ENCODE measurements at places on chromosomes 6 and 20. TPM values are rescaled to one million over a fixed set of nuclear protein-coding genes. Genes with fewer than 3 reads are reported as not detected.

- no peak for DNase-seq
Observed at GRCh38 chr6:137702791-137703424, 164.2 kb upstream of the TNFAIP3 start.

DNA sequence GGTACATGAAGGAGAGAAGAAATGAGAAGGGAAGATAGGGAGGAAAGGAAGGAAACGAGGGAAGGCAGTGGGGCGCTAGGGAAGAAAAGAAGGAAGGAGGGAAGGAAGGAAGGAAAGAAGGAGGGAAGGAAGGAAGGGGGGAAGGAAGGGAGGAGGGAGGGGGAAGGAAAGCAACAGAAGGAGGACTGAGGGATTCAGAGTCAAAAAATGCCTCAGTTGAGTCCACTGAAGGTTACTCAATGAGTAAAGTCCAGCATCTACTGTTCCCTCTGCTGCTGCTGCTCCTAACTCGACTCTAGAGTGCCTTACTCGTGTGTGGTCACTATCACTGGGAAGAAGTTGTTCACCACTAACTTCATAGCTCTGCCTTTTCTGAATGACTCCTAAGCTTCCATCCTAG lies 33.8 kb downstream of the PHACTR1 start:
- no peak for DNase-seq

GRCh38 chr6:101783287-101783686 lies 389.8 kb downstream of the GRIK2 start:
- no peak for DNase-seq

GRCh38 chr6:147202516-147203310 lies 1.5 kb upstream of the STXBP5 start:
- peak; percentile 98 for DNase-seq

DNA sequence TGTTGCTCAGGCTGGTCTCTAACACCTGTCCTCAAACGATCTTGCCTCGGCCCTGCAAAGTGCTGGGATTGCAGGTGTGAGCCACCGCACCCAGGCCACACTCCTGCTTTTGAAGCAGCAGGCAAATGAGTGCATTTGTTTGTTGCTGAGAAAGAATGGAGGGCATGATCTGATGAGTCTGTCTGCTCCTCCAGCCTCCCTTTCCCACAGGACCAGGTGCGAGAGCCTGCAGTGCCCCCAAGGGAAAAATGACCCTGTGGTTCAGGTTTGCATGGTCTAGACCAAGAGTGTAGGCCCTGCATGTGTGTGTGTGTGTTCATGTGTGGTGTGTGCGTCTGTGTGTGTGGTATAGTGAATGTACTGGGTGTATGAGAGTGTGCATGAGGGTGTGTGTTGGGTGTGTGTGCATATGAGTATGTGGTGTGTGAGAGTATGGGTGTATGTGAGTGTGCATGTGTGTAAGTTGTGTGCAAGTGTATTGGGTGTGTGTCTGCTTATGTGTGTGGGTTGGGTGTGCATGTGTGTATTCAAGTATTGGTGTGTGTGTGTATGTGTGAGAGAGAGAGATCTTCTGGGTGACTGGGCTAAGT lies 22.8 kb upstream of the FOXC1 start:
- no peak for DNase-seq

GRCh38 chr20:39825950-39826349 lies 863.1 kb downstream of the MAFB start:
- no peak for DNase-seq

Gene SLC17A9
- total RNA-seq = 2.3 TPM

DNA sequence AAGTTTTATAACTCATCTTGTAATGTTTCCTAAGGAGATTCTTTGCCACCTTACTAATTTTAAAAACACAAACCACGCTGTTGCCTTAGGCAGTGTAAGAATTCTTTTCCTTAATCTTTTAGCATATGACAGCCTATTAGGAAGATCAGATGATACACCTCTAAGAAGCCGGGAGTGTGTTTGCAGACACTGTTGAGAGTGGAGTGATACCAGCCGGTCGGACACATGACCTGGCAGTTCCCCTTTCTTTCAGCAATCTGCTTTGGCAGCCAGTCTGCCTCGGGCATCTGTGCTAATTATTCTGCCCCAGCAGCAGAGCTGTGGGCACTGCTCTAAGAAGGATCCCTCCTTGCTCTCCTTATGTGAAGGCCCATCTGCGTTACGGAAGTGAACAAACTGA lies 50.9 kb downstream of the PLCB4 start:
- peak; percentile 72 for DNase-seq

Gene OOEP
- not detected for total RNA-seq

DNA sequence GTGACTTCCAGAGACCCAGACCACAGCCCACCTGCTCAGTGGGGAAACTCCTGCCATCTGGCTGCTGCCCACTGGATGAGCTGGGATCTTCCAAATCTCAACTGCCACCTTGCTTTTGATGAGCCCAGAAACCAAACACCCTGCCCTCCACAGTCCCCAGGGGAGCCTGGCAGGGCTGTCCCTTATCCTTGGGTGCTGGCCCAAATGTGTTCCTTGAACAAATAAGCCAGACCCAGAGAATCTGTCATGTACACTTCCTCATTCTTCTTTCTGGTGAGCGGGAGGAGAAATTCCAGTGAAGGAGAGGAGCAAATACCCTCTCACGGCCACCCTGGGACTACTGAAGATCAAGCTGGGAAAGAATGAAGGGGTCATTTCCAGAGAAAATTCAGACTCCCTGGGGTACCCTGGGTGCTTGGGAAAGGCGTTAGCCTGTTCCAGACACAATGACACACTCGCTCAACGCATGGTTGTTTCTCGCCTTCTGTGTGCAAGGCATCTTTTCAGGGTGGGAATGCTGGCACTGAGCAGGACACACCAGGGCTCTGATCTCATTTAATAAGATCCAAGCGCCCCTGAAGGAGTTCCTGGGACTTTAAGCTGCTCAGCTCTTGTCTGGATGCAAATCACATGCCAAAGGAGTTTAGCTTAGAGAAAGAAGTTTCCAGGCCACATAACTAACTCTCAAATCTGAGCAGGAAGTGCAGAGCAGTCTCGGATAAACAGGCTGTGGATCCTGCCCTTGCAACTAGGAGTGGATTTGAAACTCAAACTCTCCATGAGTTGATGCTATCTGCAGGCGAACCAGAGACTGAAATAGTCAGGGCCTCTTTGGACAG lies 38.5 kb downstream of the PXDC1 start:
- no peak for DNase-seq

Gene RAD21L1
- total RNA-seq = not detected

GRCh38 chr6:26249707-26249956 lies 115.4 kb upstream of the BTN3A2 start:
- DNase-seq = peak; percentile 87

DNA sequence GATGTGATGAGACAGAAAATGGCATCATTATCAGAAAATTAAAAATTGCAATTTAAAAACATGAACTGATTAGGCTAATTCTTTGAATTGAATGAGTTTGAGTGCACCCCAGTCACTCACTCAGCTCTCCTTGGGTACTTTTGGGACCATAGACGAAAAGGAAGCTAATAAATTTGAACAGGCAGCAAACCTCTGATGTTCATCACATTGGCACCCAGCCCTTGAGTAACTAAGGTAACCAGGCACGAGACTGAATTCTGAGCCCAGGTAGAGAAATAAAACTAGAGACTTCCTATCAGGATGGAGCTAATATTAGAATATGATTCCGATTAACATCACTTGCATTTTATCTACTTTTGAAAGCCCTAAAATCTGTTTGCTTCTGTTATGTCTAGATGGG lies 80.9 kb upstream of the ISM1 start:
- no peak for DNase-seq

DNA sequence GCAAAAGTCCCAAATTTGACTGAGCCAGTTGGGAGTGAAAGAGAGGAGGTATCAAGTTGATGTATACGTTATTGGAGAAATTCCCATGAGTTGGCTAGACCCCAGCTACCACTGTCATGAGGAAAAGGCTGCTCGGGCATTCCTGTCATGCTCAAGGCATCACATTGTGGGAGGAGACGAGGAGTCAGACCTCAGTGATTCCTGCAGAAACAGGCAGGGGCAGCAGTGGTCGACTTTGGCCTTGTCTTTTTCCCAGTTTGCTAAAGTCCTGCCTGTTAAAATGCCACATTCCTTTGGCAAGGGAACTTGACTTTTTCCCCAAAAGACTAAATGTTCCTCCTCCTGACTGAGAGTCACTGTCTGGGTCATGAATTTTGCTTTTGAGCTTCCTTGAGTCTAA lies 295.5 kb upstream of the HS3ST5 start:
- no peak for DNase-seq

DNA sequence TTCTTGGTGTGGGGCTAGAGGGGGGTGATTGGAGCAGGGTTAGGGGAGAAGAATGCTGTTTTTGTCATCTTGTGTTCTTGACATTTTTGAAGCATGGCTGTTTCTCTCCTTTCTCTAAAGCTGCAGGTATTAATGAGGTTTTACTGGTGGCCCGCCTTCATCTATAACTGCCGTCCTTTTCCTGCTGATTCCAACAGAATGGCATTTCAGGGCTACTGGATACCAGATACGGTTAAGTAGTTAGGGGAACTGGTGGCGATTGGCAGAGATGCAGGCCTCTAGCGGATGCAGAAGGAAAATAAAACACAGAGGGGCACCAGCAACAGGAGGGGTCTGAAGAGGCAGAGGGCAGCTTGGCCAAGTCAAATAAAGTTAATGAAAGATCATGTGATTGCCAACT lies 89.7 kb upstream of the EEF1E1 start:
- DNase-seq = no peak

Gene IL20RA
- 4.6 TPM for total RNA-seq

GRCh38 chr20:17202030-17202429 lies 24.8 kb upstream of the PCSK2 start:
- no peak for DNase-seq

DNA sequence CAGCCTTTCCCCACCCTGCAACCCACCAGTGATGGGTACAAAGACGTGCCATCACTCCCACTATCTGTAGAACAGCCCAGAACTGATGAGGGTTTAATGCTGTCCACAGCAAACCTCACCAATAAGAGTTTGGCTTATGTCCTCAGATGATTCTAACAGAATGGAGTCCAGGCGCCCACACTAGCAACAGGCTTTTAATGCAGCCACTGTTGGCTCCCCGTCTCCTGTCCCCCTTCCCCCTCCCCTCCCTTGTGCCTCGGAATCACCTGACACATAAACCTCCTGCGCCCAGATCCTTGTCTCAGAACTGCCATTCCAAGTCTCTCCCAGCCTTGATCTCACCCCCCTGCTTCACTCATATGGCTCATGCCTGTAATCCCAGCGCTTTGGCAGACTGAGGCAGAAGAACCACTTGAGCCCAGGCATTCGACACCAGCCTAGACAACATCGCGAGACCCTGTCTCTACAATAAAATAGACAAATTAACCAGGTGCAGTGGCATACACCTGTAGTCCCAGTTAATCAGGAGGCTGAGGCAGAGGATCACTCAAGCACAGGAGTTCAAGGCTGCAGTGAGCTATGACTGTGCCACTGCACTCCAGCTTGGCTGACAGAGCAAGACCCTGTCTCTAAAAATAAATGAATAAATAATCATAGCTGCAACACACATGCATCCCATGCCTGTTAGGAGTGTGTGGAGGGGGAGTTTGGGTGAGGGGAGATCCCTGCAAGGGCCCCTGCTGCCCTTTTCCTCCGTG lies 85.6 kb downstream of the SNX5 start:
- no peak for DNase-seq

- DNase-seq = no peak
Observed at GRCh38 chr6:55955684-55956083, 80.3 kb upstream of the BMP5 start.

- no peak for DNase-seq
Observed at GRCh38 chr6:29992807-29993206, 50.5 kb downstream of the HLA-A start.
